ENCODE measurements at places on chromosomes 1 and 21.

DNA sequence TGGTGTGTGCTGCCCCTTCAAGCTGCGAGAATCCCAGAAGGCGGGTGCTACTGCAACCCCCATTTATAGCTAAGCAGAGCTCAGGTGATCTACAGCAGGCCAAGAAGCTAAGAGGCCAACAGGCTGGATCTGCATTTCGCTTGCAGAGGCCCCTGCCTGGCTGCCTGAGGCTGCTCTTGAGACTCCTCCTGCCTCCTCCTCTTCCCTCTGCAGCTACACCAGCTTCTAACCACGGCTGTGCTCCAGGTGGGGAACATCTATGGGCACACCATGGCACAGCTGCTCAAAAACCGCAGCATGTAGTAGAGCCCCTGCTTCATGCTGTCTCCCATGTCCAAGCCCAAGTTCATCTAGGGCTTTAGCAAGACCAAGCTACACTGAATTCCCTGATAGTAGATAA lies 72.9 kb upstream of the ZNF678 start:
- no peak for DNase-seq

DNA sequence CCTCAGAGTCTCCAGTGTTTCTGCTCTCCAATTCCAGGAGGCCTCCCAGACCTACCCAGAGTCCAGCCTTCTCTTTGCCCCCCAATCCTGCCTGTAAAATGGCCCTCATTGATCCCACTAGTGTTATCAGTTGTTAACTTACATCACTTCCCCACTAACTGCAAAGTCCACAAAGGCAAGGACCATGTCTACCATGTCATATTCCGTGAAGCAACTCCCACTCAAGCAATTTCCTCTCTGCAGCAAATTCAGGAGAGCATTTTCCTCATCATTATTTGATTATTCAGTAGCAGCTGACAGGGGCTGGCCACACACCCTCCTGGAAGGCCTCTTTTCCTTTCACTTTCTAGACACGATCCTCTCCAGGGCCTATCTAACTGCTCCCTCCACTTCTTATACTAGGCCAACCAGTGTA lies 153.5 kb downstream of the RERE start:
- DNase-seq = no peak

- DNase-seq = no peak
These were observed 59.6 kb upstream of the ST6GALNAC5 start for GRCh38 chr1:76807543-76808260.

- DNase-seq = peak; percentile 34
These were observed 61.9 kb downstream of the WNT9A start for GRCh38 chr1:227885648-227886502.

- DNase-seq = no peak
These were observed 4.4 kb downstream of the PCAT6 start for GRCh38 chr1:202815120-202815519.

GRCh38 chr1:114609826-114610225 lies 28.4 kb upstream of the BCAS2 start:
- no peak for DNase-seq

GRCh38 chr1:25476186-25477097 lies 45.7 kb downstream of the MACO1 start:
- no peak for DNase-seq

- no peak for DNase-seq
These were observed 44.1 kb downstream of the SMYD3 start for GRCh38 chr1:246462986-246463385.

DNA sequence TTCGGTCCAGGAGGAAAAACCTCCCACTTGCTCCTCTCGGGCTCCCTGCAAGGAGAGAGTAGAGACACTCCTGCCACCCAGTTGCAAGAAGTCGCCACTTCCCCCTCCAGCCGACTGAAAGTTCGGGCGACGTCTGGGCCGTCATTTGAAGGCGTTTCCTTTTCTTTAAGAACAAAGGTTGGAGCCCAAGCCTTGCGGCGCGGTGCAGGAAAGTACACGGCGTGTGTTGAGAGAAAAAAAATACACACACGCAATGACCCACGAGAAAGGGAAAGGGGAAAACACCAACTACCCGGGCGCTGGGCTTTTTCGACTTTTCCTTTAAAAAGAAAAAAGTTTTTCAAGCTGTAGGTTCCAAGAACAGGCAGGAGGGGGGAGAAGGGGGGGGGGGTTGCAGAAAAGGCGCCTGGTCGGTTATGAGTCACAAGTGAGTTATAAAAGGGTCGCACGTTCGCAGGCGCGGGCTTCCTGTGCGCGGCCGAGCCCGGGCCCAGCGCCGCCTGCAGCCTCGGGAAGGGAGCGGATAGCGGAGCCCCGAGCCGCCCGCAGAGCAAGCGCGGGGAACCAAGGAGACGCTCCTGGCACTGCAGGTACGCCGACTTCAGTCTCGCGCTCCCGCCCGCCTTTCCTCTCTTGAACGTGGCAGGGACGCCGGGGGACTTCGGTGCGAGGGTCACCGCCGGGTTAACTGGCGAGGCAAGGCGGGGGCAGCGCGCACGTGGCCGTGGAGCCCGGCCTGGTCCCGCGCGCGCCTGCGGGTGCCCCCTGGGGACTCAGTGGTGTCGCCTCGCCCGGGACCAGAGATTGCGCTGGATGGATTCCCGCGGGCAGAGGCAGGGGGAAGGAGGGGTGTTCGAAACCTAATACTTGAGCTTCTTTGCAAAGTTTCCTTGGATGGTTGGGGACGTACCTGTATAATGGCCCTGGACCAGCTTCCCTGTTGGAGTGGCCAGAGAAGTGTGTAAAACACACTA lies 45.3 kb downstream of the MRPL39 start:
- DNase-seq = peak; percentile 74

GRCh38 chr21:42929969-42930368 lies 4.5 kb upstream of the ERVH48-1 start:
- no peak for DNase-seq

DNA sequence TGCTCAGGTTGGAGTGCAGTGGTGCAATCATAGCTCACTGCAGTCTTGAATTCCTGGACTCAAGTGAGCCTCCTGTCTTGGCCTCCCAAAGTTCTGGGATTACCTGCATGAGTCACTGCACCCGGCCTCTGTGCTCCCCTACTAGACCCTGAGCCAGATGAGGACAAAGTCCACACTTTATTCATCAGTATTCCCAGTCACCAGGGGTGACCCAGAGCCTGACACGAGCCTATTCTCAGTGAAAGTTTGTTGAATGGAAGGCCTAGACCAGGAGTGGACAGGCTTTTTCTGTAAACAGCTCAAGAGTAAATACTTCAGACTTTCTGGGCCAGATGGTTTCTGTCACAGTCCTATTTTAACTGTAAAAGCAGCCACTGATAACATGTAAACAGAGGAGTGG lies 68.2 kb downstream of the MAB21L3 start:
- DNase-seq = no peak

- no peak for DNase-seq
These were observed 12.7 kb upstream of the PLCH2 start for GRCh38 chr1:2463396-2463795.

- DNase-seq = peak; percentile 67
These were observed 45.5 kb downstream of the TNFSF4 start for GRCh38 chr1:173161510-173162221.

- no peak for DNase-seq
These were observed 45.0 kb upstream of the EPS8L3 start for GRCh38 chr1:109808703-109809102.

- no peak for DNase-seq
These were observed 40.9 kb downstream of the PTPN14 start for GRCh38 chr1:214510477-214510876.

DNA sequence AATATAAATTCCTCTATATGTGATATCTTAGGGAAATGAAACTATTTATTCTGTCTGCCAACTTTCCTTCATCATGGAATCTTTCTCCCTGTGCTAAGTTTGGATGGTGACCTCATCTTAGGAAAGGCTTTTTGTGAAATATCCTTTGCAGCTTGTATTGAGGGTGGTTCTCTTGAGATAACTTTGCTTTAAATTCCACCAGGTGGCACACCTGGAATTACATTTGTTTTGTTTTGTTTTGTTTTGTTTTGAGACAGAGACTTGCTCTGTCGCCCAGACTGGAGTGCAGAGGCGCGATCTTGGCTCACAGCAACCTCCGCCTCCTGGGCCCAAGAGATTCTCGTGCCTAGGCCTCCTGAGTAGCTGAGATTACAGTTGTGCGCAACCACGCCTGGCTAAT lies 7.6 kb upstream of the CD1A start:
- DNase-seq = no peak

- DNase-seq = no peak
These were observed 9.5 kb downstream of the GPSM2 start for GRCh38 chr1:108886292-108886691.

- DNase-seq = no peak
These were observed 42.5 kb upstream of the NEXN start for GRCh38 chr1:77845951-77846350.

DNA sequence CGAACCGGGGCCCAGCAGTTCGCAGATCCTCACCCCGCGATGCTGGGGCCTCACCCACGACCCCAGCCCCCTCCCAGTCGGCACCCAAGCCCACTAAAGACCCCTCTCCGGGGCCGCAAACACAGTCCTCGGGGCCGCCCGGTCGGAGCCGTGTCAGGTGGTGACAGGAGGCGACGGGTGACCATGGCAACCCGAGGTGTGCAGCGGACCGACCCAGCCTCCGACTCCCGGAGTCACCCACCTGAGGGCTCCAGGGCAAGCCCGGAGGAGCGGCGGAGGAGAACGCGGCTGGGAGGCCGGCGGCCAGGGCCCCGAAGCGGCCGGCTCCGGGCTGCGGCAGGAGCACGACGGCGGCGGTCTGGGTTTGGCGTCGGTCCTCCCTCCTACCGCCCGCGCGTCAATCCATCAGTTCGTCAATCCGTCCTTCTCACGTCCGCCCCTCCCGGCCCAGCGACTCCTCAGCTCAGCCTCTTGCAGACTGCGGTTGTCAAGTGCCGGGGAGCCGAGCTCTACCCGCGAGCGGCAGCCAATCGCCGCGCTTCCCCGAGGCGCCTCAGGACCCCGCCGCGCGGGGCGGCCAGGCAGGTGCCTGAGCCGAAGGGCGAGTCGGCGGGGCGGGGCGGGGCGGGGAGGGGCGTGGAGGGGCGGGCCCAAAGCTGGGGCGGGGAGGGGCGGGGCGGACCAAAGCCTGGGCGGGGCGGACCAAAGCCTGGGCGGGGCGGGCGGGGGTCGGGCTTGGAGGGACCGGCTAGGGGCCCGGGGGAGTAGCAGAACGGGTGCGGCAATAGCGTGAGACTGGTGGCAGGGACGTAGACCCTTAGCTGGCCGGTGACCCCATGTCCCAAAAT lies at the start of gene WDR47:
TSS of gene WDR47 (minus strand) at position 482 of the 848 bp plus-strand sequence. CDS start 18,590 bp downstream, outside the sequence.
- DNase-seq = peak; percentile 98

- DNase-seq = no peak
These were observed 41.9 kb downstream of the CHML start for GRCh38 chr1:241598249-241598648.
